Chondrocyte (in vitro differentiated cells): ENCODE measurements at places on chromosomes 2 and 18. TPM values are rescaled to one million over a fixed set of nuclear protein-coding genes. Genes with fewer than 3 reads are reported as not detected.

Gene APOB
- 0.23 to 0.32 TPM (median 0.31 TPM) in 3 replicates for total RNA-seq

Gene IL1F10
- total RNA-seq, result not detected in 3 replicates

Gene BMPR2
- total RNA-seq, result 88.5 to 113 TPM (median 92.0 TPM) in 3 replicates

Gene PDCD1
- not detected in 3 replicates for total RNA-seq

Gene SLC25A12
- total RNA-seq, result 18.2 to 30.6 TPM (median 19.0 TPM) in 3 replicates

Gene ALLC
- total RNA-seq, result not detected in 3 replicates

Gene TUBA3D
- not detected in 3 replicates for total RNA-seq

DNA sequence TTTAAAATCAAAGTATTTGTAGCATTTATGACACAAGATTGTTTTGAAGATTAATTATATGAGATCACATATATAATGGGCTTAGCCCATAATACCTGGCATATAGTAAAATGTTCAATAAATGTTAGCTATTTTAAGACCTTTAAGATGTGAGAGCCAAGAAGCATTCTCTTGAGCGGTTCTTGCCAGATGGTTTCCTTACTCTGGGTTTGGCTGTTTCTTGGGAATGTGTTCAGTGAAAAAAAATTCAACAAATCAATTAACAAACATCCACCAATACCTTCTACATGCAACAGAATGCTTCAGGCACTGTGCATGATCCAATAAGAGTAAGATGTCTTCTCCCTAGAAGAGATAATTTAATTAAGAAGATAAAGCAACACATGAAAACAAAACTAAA lies 230.4 kb downstream of the CMPK2 start:
- H3K27ac ChIP-seq, result no peak overlapping the region
- H3K36me3 ChIP-seq, result no peaks in the 10 kb centered on the region
- H3K4me1 ChIP-seq, result no peaks in the 10 kb centered on the region
- H3K4me3 ChIP-seq, result no peak overlapping the region
- H3K27me3 ChIP-seq, result peaks cover 6% of the 10 kb centered on the region
- no peak for DNase-seq

DNA sequence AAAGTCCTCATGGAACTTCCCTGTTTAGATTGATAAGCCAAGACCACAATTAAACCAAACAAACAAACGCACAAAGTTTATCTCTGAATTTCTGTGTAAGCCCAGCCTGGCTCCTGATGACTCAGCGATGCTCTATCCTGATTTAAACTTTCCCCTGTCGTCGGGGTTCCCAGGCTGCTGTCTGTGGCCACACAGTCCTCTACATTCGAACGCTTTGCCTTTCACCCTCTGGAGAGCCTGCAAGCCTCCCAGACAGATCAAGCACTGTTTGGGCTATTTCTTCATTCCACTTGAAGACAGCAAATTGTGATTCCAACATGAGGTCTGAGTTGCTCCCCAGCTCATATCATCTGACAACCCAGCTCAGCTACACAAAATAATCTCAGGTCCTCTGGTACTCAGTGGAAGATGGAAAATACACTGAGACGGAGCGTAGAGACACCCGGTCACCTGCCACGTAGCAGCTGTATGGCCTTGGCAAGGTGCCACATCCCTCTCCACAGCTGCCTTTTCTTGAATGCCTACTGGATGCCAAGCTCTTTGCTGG lies 51.2 kb downstream of the CYRIA start:
- H3K4me1 ChIP-seq, result no peaks in the 10 kb centered on the region
- peaks cover 3% of the 10 kb centered on the region for H3K36me3 ChIP-seq
- H3K27me3 ChIP-seq, result peaks cover 25% of the 10 kb centered on the region
- DNase-seq, result no peak

DNA sequence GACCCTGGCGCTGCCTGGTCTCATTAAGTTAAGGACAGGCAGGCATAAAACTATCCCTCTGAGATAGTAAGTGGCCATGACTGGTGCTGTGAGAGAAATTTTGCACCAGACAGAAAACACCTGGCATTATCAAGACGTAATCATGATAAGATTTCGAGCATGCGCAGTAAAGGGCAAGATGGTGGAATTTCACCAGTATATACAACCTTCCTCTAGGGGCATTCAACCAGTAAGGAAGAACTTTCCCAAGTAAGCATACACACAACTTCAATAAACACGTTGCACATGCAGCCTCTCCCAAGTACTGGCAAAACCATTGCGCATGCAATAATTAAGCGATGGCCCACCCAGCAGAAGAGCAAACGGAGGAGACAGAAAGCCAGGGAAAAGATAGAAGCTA lies 1376.4 kb upstream of the CRIM1 start:
- no peaks in the 10 kb centered on the region for H3K36me3 ChIP-seq
- peaks cover 4% of the 10 kb centered on the region for H3K27me3 ChIP-seq
- no peaks in the 10 kb centered on the region for H3K4me1 ChIP-seq
- H3K27ac ChIP-seq, result no peak overlapping the region
- no peak for DNase-seq

DNA sequence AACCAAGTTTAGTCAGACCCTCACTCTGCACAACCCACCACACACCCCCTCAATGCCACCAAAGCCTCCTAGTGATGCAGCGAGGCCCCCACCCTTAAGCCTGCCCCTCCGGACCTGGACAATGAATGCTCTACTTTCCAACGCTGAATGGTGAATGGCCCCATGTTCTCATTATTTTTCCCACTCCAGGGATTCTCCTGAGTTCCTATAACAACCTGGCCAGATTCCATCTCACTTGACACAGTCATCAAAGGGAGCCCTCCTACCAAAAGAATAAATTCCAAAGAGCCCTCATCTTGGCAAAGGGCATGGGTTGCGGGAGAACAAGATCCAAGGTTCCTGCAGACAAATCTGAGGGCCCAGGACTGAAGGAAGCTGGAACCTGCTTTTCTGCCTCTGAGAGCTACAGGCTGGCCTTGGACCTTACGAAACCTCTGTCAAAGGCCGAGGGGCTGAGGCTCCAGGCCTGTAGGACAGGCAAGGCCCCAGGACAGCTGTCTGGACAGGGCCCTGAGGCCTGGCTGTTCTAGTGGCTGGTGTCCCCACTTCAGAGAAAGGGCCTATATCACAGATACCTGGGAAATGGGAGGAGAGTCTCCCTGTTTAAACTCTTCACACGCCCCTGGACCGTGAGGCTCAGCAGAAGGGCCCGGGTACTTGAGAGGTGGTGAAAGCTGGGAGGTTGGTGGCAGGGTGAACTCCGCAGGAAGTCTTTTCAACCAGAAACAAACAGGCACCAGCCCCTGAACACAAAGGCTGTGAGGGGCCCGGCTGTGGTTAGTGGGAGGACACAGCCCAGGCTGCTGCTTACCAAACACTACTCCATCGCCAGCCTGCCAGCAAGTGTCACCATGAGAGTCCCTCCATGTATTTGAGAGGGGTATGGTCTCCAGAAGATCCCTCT lies 27.3 kb downstream of the SFXN5 start:
- DNase-seq, result no peak
- H3K27me3 ChIP-seq, result no peaks in the 10 kb centered on the region
- no peak overlapping the region for H3K4me3 ChIP-seq
- no peak overlapping the region for H3K27ac ChIP-seq
- peaks cover 5% of the 10 kb centered on the region for H3K4me1 ChIP-seq

GRCh38 chr2:233063269-233063975 lies 3.3 kb downstream of the INPP5D start:
- no peaks in the 10 kb centered on the region for H3K36me3 ChIP-seq
- no peak for DNase-seq
- peaks cover 9% of the 10 kb centered on the region for H3K4me1 ChIP-seq
- H3K27me3 ChIP-seq, result peaks cover under 1% of the 10 kb centered on the region
- no peak overlapping the region for H3K4me3 ChIP-seq

DNA sequence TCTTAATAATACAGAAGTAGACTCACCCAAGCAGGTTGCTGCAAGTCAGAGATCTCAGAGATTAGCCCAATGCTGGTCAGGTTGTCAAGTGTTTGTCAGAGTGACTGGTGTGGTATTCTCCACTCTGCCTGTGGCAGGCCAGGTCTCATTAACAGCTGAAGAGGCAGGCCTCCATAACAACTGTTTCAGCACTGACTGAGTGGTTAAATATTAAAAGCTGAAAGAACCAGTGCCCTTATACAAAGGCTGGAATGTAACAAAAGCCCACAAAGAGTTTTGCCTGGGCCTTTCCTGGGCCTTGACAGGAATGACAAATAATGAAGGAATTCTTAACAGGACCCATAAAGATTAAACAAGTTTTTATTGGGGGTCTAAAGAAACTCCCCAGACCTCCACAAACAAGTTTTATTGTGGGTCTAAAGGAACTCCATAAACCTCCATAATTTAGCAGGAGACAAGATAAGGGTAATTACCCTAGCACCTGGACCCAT lies 26.8 kb downstream of the SULT1C2 start:
- H3K4me1 ChIP-seq, result peaks cover 12% of the 10 kb centered on the region
- H3K27me3 ChIP-seq, result no peaks in the 10 kb centered on the region
- no peaks in the 10 kb centered on the region for H3K36me3 ChIP-seq
- no peak for DNase-seq
- peak overlapping the region; percentile 59 for H3K27ac ChIP-seq

DNA sequence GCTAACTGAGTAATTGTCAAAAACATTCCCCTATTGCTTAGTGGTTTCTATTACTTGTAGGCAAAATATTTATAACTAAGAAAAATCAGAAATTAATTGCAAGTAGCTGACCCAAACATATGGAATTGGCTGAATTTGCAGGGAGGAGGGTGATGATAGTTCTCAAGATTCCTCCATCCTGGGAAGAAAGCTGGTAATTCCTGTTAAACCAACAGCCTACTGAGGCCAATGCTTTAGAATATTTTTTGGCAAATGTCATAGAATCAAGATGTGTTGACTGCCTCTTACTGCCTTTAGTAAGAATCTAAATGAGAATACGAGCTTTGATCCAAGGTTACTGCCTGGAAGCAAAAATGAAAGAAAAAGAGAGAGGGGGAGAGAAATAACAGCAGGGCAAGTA lies 120.0 kb downstream of the COL6A3 start:
- no peak for DNase-seq
- H3K27me3 ChIP-seq, result no peaks in the 10 kb centered on the region
- H3K27ac ChIP-seq, result peak overlapping the region; percentile 89
- H3K36me3 ChIP-seq, result no peaks in the 10 kb centered on the region
- H3K4me3 ChIP-seq, result no peak overlapping the region

- no peak overlapping the region for H3K27ac ChIP-seq
- peaks cover 3% of the 10 kb centered on the region for H3K27me3 ChIP-seq
- no peaks in the 10 kb centered on the region for H3K4me1 ChIP-seq
- DNase-seq, result no peak
- no peaks in the 10 kb centered on the region for H3K36me3 ChIP-seq
- H3K4me3 ChIP-seq, result no peak overlapping the region
Measured at GRCh38 chr2:17950006-17950405, 71.5 kb downstream of the KCNS3 start.

DNA sequence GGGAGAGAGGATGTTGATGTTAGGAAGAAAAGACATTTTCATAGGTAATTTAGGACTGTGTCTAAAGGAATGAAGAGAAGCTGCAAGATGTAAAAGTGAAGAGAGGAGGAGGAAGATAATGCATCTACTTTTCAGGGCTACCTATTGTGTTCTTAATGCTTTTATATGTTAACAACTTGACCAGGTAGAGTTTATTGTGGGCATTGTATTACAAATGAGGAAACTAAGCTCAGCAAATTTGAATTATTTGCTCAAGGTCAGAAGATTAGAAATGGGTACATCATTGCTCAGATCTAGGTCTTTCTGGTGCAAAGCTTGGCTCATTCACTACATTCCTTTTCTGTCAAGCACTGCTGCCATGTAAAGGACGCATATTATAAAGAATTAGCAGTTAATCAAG lies 441.7 kb downstream of the THSD7B start:
- H3K27me3 ChIP-seq, result peaks cover 14% of the 10 kb centered on the region
- DNase-seq, result no peak
- H3K27ac ChIP-seq, result no peak overlapping the region
- H3K4me3 ChIP-seq, result no peak overlapping the region

DNA sequence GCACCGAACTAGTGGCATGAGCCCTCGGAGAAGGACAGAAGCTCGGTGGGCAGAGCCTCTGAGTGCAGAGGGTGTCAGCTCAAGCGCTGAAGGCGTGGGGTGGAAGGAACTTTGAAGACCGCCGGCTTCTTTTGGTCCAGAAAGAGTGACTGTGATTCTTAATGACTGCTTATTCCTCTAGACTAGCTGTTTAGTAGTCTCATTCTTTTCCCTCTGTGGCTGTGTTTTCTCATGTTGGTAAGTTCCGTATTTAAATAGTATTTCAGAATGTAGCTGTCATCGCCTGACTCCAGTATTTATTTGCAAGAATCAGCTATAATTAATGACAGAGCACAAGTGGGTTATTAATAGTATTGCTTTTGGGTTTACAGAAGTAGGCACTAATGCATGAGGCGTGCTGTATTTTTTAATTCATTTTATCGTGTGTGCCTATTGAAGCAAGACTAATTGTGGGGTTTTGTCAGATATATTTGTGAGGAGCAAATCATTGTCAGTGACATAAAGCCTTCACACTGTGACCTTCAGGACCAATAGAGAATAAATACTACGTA lies 80.8 kb upstream of the NFATC1 start:
- H3K27ac ChIP-seq, result no peak overlapping the region
- no peaks in the 10 kb centered on the region for H3K27me3 ChIP-seq
- no peaks in the 10 kb centered on the region for H3K4me1 ChIP-seq
- no peak overlapping the region for H3K4me3 ChIP-seq
- H3K36me3 ChIP-seq, result peaks cover 22% of the 10 kb centered on the region

DNA sequence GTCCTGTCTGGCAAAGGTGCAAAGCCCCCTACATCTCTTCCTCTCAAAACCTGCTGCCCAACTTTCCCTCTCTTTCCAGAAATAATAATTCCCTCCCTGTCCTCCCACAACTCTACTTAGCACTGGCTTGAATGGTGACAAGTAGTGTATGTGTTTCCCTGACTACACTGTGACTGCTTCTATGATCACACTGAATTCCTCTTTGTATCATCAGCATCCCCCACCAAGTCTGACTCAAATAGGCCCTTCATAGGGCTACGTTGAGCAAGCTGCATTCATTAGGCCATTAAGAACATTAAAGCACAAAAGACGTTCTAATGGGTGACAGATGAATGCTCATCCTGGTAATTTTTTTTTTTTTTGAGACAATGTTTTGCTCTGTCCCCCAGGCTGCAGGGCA lies 13.7 kb upstream of the ST3GAL5 start:
- H3K27ac ChIP-seq, result peak overlapping the region; percentile 63
- no peak overlapping the region for H3K4me3 ChIP-seq
- peaks cover 2% of the 10 kb centered on the region for H3K27me3 ChIP-seq
- peaks cover 19% of the 10 kb centered on the region for H3K4me1 ChIP-seq

- no peak overlapping the region for H3K4me3 ChIP-seq
- H3K27me3 ChIP-seq, result no peaks in the 10 kb centered on the region
- DNase-seq, result no peak
- no peak overlapping the region for H3K27ac ChIP-seq
- H3K4me1 ChIP-seq, result peaks cover 10% of the 10 kb centered on the region
- H3K36me3 ChIP-seq, result no peaks in the 10 kb centered on the region
Measured at GRCh38 chr18:67726882-67727281, 210.4 kb upstream of the DSEL start.

- no peak overlapping the region for H3K27ac ChIP-seq
- peaks cover 3% of the 10 kb centered on the region for H3K4me1 ChIP-seq
- H3K4me3 ChIP-seq, result no peak overlapping the region
- no peaks in the 10 kb centered on the region for H3K36me3 ChIP-seq
Measured at GRCh38 chr2:65450393-65450792, 18.0 kb upstream of the SPRED2 start.

GRCh38 chr2:34899079-34899478 lies 1300.0 kb upstream of the FAM98A start:
- H3K36me3 ChIP-seq, result no peaks in the 10 kb centered on the region
- no peak for DNase-seq
- no peak overlapping the region for H3K27ac ChIP-seq
- no peak overlapping the region for H3K4me3 ChIP-seq
- H3K27me3 ChIP-seq, result peaks cover 4% of the 10 kb centered on the region
- H3K4me1 ChIP-seq, result peaks cover 11% of the 10 kb centered on the region
